ENCODE measurements at places on chromosomes 7 and 10.

DNA sequence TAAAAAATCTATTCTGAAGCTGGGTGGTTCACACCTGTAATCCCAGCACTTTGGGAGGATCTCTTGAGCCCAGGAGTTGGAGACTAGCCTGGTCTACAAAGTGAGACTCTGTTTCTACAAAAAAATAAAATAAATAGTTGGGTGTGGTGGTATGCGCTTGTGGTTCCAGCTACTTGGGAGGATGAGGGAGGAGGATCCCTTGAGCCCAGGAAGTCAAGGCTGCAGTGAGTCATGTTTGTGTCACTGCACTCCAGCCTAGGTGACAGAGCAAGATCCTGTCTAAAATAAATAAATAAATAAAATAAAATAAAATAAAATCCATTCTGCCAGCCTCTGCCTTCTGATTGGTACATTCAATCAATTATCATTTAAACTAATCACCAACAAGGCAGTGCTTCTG, 17.5 kb downstream of the ZNF33A start:
- DNase-seq = no peak

DNA sequence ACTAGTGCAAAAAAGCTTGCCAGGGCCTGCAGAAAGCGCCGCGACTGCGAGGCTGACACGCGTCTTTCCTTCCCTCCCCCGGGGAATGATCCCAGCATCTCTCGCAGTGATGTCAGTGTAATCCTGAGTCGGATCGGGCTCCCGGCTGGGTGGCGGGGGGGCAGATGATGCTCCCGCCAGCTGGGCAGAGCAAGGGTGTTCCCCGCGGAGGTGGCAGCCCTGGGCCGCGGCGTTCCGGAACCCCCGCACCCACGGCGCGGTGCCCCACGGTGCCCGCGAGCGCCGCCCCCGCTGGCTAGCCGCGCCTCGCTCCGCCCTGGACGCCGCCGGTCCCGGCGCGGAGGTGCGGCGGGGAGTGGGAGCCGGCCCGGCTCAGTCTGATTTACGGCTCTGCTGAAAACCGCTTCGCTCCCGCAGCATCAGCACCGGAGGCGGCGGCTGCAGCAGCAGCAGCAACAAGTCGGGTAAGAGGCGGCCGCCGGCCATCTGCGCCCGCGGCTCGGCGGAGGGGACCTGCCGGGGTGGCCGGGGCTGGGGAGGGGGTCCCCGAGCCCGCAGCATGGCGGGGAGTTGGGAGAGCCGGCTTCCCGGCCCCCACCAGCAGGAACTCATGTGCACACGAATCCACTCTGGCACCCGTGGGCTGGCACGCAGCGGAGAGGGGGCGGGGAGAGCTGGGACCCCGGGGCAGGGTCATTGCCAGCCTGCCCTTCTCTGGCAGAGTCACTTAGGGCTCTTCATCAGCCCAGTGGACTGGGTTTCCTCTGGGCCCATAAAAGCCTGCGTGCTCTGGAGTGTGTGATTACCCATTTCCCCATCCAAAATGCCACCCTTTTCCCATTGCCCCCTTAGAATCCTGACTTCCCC, at the start of gene ZNF365:
Gene ZNF365 (plus strand): TSS at position 375 of the 867 bp plus-strand sequence. CDS start 1,825 bp downstream, outside the sequence.
- peak; percentile 53 for DNase-seq

- no peak for DNase-seq
Measured at GRCh38 chr7:26995666-26996065, 100.1 kb downstream of the HOXA1 start.

DNA sequence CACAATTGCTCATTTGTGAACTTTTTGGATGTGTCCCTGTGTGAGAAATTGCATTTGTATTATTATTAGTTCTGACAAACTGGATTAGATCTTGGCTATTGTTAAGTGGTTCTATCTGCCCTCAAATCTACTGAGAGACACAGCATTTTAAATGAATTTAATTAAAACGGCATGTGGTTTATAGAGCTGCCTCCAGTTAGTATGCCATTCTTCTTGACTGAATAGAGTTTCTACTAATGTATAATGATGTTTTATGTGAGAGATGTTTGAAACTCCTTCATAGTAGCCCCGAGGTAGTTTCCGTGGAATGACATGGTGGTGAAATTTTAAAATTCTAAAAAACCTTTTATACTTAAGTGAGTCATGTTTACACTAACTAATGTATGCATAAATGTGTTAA, 110.9 kb downstream of the DYNC1I1 start:
- DNase-seq = no peak

GRCh38 chr7:154947604-154948003, 55.3 kb downstream of the PAXIP1 start:
- no peak for DNase-seq

DNA sequence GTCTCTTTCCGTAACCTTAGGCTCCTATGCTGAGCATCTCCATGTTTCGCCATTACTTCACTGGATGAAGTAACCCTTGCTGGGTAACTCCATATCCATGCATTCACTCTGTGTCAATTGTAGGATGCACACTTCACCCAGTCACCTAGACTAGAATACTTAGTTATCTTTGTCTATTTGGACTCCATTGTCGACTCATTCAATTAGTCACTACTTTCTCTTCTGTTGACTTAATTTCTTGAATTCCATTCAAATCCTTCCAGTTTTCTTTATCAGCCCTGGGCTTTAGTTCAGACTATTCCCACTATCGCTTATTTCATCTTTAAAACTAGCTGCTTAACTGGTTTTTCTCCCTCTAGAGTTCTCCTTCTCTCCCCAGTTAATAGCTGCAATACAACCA, 111.3 kb upstream of the TNS3 start:
- DNase-seq = peak; percentile 45

- no peak for DNase-seq
Measured at GRCh38 chr7:42611289-42611928, 300.5 kb downstream of the C7orf25 start.

DNA sequence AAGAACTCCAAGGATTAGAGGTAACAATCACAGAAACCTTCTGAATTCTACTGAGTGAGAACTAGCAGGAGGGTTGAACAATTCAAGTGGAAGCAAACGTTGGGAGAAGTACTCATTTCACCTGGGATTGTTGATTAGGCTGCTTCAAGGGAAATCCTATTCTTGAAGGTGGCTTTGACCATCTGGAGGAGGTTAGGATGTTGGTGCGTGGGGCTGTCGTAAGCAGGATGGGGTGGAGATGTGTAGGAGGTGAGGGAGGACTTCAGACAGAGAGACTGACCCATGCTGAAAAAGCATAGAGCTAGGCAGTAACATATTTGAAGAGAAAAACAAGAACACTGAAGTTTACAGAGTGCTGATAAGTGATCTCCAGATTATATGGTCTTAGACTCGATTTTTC, 147.9 kb downstream of the FRMD4A start:
- no peak for DNase-seq

GRCh38 chr7:139844779-139845442, 15.8 kb downstream of the TBXAS1 start:
- DNase-seq = no peak

GRCh38 chr10:94001416-94001810, 7.7 kb downstream of the PLCE1 start:
- DNase-seq = no peak

- DNase-seq = peak; percentile 69
Measured at GRCh38 chr10:86440874-86441843, 74.6 kb upstream of the GRID1 start.

DNA sequence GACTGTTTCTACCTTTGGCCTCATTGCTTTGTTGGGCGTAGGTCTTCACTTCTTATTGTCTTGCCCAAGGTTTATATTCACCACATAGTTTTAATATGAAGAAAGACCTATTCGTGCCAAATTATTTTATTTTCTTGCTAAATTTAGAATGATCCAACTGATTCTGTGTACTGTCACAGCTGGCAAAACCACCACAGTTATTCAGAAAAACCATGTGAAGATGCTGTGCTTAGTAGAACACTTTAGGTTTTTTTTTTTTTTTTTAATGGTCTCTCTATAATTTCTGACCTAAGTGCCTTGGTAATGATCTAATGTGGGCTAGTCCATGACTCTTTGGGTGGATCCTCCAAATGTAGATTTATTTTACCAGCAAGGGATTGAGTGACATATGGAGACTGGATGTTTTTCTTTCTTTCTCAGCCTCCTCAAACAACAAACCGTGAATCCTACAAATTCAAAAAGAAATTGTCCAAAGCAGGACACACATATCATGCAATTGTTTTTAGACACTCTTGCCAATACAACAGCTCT, 243.8 kb downstream of the DYNC1I1 start:
- peak; percentile 45 for DNase-seq

DNA sequence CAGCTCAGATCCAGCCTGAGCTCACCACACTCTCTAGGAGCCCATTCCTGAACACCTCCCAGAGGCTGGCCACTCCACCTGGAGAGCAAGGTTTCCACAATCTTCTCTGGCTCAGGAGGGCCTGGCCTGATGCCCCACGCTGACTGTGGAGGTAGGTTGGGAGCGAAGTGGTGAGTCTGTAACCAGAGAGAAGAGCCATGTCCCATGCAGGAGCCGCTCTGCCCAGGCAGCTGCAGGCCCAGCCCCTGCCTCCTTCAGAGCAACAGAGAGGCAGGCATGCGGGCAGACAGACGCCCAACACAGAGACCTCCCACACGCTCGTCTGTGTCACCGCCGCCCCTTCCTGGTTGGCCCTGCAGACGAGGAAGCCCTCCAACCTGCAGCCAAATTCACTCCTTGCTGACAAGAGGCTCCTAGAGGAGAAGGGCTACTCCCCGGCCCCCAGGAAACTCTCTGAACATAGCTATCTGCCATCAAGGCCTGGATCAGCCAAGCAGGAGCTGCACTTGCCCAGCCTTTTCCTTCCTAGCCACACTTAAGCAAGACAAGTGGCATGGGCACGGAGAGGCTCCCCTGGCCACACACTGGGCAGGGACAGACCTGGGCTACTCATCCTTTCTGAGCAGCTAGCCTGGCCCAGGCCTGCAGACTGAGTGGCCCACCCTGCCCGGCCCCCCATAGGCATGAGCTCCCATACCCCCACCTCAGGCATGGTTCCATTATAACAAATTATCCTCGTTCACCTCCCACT, 101.9 kb downstream of the GRID1 start:
- DNase-seq = no peak

GRCh38 chr10:35575640-35576039, 29.5 kb upstream of the GJD4 start:
- no peak for DNase-seq

- no peak for DNase-seq
Measured at GRCh38 chr10:24174014-24174413, 34.9 kb upstream of the KIAA1217 start.

- DNase-seq = no peak
Measured at GRCh38 chr7:34662058-34662708, 4.2 kb downstream of the NPSR1 start.

GRCh38 chr7:149171892-149172533, 23.3 kb upstream of the ZNF282 start:
- DNase-seq = no peak

DNA sequence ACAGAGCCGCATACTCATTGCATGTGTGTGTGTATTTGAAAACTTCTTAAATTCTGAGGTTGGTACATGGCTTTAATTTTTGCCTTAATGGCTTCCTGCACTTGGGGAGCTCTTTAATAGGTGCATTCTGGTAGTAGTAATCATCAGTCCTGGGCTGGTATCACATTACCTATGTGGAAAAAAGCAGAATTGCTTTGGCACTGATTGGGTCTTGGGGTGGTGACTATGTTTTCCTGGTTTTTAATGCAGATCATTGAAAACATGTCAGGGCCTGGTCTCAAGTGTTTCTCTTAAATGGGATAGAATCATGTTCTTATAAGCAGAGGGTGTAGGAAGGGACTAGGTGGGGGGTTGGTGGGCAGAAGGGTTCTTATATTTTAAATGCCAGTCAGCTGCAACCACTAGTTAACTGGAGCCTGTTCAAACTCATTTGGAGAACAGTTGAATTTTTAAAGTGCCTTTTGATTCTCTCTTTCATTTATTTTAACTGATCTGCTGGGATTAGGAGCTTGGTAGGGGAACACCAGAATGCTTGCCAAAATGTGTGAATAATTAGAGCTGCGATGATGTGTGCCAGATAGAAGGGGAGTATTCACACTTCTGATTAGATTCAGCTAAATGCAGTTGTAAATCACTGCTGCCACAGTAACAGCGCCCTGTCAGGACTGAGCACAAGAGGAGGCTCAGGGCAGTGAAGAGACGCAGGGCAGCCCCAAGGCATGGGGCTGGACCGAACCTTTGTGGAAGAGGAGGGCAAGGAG, 633.5 kb upstream of the GALNT17 start:
- DNase-seq = no peak

- DNase-seq = no peak
Measured at GRCh38 chr10:26909753-26910152, 49.0 kb upstream of the ABI1 start.

DNA sequence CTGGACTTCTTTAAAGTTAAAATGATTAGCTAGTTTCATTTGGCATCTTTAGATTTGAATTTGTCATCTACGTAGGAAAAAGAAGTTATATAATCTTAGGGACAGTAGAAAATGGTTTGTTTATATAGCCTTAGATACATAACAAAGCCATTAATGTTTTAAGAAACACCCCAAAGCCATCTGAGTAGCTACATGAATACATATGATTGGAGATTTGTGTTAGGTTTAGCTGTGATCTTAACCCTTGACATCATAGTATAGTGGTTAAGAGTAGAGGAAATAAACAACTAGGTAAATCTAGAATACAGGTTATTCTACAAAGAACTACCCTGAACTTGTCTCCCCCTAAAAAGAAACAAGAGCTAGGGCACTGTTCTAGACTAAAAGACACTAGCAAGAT, 18.1 kb downstream of the SAMD8 start:
- DNase-seq = no peak

DNA sequence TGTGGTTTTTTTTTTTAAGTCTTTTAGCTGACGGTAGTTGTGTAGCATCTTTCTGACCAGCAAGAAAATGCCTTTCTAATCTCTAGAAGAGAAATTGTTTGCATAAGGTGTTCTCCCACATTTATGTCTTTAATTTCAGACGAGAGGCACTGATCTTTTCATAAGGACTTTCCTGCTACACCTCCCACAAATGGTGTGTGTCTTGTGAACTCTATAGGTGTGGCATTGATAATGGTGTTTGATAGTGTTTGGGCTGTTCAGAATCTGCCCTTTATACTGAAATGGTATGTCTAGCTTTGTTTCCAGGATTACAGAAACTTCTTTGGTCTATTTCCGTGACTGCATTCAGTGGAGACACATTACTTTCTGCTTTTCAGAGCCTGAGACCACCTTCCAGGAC, 21.6 kb upstream of the ATXN7L1 start:
- no peak for DNase-seq

DNA sequence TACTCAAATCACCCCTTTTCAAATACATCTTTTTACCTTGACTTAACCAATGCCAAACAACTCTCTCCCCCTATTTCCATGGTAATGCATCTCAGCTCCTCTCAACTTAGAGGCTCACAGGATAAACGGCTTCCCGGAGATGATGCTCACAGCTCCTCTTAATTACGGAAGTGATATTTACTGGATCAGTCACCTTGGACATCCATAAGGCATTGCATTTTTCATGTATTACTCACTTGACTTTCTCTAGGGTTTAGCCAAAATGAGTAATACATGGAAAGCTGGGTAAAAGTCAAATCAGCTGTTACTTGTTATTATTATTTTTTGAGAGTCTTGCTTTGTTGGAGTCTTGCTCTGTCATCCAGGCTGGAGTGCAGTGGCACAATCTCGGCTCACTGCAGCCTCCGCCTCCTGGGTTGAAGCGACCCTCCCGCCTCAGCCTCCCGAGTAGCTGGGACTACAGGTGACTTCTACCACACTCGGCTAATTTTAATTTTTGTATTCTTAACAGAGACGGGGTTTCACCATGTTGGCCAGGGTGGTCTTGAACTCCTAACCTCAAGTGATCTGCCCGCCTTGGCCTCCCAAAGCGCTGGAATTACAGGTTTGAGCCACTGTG, 73.3 kb upstream of the RHEB start:
- DNase-seq = peak; percentile 94
